ENCODE measurements at places on chromosomes 16 and 17.

DNA sequence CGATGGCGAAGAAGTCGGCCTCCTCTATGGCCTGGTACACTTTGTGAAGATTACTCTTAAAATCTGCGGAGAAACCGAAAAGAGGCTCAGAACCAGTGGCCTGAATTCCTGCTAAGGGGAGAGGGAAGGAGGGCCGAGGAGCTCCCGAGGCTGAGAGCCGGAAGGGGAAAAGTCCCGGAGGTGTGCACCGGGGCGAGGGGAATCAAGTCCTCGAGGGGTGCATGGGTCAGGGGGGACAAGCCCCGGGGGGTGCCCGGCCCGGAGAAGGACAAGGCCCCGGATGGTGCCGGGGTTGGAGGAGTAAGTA is 495 bp downstream of the PARN start:
- no peak for DNase-seq

- no peak for DNase-seq
Observed at GRCh38 chr16:89139907-89140361, 31.6 kb upstream of the CDH15 start.

GRCh38 chr16:19885451-19886072 is 914 bp upstream of the GPRC5B start:
- no peak for DNase-seq

DNA sequence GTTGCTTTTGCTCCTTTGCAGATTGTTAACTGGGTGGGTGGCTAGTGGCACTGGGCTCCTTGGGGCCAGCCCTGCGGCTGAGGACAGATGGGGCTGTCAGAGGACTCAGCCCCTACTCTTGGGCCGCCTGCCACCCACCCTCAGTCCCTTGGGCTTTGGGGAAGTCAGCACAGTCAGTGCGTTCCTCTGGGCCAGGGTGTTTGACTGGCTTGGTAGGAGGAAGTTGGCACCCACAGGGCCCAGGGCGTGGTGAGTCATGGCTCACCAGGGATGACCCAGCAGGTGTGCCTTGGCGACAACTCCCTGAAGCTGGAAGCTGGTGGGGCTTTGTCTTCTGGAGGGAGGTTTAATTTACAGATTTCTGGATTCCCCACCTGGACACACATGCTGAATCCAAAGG is 32.4 kb downstream of the HAPSTR1 start:
- no peak for DNase-seq

GRCh38 chr16:82134846-82135245 is 35.2 kb downstream of the MPHOSPH6 start:
- DNase-seq = no peak

GRCh38 chr16:11916524-11917285 is 949 bp upstream of the GSPT1 start:
- peak; percentile 66 for DNase-seq

- no peak for DNase-seq
Observed at GRCh38 chr17:74773871-74774286, 2.3 kb downstream of the NAT9 start.

GRCh38 chr16:67504031-67505021 is 21.0 kb upstream of the AGRP start:
- DNase-seq = no peak
